ENCODE measurements at places on chromosomes 4 and X.

DNA sequence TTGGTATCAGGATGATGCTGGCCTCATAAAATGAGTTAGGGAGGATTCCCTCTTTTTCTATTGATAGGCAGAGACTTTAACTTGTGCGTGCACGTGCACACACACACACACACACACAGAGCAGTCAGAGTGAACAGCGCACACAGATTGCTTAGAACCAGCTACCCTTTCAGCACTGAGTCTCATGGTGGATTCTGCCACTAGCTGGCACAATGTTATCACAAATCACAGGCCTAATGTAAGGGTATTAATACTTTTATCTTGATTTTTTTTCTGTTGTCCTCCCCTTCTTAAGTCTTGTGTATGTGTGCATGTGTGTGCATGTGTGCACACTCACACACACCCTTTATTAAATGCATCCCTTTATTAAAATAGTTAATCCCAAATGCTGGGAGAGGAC lies 53.2 kb downstream of the HADH start:
- DNase-seq = no peak

GRCh38 chr4:84681486-84682274 lies 98.8 kb downstream of the CDS1 start:
- DNase-seq = no peak

DNA sequence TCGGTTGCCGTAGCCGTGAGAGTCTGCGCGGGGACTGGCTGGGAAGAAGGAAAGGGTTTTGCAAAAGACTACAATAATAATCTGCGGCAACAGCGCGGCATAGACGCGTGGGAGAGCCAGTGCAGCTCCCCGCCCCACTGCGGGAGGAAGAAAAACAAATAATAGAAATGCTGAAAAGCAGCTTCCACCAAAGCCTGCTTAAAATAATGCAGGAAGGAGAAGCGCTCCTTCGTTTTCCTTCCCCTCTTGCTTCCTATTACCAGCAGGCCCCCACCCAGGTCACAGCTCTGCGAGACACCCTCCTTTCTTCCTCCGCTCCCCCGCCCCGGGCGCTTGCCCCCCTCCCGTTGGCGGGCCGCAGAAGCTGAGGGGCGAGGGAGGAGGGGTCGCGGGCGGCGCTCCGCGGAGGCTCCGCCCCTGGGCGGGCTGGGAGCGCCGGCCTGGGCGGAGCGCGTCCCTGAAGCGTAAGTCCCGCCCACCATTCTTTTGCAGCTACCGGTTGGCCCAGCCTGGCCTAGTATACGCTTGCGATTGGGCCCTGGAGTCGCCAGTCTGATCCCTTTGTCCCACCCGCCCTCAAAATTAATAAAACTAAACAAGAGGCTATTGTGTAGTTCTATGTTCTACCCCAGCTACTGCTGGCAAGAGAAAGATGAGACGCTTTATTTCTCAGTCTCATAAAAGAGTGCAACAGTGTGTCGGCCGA lies 636 bp upstream of the AMOT start:
- DNase-seq = peak; percentile 35

DNA sequence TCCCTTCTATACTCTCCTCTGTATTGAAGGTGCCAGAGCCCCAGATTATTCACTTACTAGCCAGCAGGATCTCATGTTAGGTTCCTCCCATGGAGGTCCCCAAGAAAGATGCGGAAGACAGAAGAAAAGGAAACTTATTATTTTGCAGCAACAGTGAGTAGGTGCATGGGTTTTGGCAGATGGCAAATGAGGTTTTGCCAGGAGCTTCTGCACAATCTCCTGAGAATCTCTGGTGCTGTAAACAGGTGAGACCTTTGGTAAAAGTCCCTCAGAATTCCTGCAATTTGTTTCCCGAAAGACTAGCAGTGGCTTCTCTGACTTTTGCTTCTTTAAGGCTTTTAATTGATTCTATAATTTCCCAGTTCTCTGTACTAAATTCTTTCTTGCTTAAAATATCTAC lies 29.5 kb upstream of the SORBS2 start:
- DNase-seq = no peak

- no peak for DNase-seq
Measured at GRCh38 chr4:110412354-110413065, 63.4 kb upstream of the ENPEP start.

DNA sequence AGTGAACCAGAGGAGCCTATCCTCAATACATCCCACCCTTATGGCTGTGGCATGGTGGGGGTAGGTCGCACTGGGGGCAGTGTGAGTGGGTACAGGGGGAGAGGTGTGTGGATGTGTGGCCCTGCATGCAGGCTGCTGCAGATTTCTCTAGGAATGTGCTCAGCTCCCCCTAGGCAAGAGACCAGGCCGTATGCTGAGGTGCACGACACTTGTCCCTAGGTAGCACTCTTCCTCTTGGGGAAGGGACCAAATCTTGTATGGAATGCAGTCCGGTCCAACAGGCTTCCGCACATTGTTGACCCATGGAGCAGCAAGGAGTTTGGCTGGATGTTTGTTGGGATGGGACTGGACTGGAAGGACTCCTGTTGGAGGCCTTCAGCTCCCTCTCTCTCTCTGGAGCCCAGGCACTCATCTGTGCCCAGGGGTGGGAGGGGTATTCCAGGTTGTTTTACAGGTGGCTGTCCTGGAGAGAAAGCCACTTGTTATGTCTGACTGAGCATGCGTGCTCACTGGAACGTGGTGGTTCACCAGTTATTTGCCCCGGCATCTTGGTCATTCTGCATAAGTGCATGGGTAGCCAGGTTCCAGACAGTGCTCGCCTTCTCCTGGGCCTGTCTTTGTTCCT lies 55.1 kb downstream of the NBDY start:
- DNase-seq = no peak

- no peak for DNase-seq
Measured at GRCh38 chr4:74423104-74423503, 21.8 kb upstream of the AREG start.

- DNase-seq = no peak
Measured at GRCh38 chrX:39017077-39017476, 215.8 kb downstream of the MID1IP1 start.

DNA sequence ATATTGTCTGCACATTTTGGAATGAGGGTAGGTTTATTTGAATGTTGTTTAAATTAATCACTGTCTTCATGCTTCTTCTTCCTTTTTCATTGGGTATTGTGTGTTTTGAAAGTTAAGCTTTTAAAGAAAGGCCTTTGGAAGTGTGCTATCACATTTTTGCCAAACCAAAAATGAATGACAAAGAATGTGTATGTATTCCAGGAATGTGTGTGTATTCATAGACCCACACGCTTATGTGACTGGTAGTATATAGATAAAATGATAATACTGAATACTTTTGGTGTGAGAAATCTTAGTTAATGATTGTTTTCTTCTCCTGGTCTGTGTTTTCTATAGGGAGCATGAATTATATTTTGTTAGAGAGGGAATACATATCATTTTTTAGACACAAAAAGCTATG lies 404.4 kb downstream of the TLL1 start:
- no peak for DNase-seq

GRCh38 chr4:90546114-90546513 lies 418.9 kb downstream of the CCSER1 start:
- no peak for DNase-seq
